NCI-H524 treated with DMSO at 0.1 percent for 48 hours (cell line): ENCODE measurements at places on chromosomes 6 and 20.

- no peak for DNase-seq
Observed at GRCh38 chr20:29741594-29741893, 1515.9 kb upstream of the DEFB115 start.

GRCh38 chr6:92132457-92132856 lies 1286.9 kb downstream of the EPHA7 start:
- DNase-seq: no peak

DNA sequence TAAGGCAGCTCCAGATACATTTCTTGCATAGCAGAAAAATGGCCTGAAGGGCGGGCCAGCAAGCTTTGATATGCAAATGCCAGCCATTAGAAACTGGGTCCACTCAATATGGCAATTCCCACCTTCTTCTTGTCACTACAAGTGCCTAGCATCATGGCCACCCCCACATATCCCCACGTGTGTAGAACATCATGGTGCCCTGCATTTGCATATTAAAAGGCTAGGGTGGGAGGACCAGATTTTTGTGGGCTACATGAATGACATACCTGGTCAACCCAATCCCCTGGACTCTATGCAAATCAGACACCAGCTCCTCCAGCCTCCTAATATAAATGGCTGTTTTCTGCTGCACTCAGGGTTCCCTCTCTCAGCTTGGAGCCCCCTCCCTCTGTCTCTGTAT lies 31.7 kb downstream of the PLN start:
- no peak for DNase-seq

GRCh38 chr6:45900808-45901752 lies 114.6 kb downstream of the CLIC5 start:
- no peak for DNase-seq

DNA sequence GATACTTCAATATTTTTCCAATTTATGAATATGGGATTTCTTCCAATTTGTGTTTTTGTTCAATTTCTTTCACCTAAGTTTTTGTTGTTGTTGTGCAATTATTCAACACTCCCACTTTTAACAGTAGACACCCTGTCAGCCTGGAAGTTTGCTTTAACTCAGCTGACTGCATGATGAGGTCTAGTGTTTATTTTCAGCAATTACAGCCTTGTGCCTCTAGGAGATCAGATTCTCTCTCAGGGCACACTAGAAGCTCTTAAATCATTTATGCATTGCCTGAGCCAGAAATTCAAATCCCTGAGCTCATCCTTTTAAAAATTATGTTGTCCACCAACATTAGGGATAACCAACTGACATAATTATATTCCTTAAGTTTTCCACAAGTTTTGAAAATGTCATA lies 85.7 kb downstream of the MRAP2 start:
- DNase-seq: no peak

DNA sequence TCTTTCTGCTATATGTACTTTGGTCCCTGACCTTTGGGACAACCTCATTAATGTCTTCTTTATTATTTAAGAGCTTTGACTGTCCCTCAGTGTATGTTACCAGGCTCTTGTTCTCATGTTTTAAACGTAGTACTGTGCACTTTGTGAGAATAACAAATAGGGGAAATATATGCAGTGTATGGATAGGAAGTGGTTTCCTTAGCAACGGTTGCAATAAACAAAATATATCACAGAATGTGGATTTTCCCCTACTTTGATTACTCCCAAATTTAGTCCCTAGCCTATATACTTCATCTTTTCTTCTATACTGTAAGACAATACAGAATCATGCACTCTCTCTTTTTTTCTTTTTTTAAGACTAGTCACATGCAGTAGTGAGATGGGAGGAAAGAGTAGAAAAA lies 123.8 kb upstream of the AKIRIN2 start:
- DNase-seq: no peak

- no peak for DNase-seq
Observed at GRCh38 chr6:116307001-116307400, 27.3 kb upstream of the TSPYL1 start.

- no peak for DNase-seq
Observed at GRCh38 chr6:144289006-144289405, 3.9 kb downstream of the UTRN start.

DNA sequence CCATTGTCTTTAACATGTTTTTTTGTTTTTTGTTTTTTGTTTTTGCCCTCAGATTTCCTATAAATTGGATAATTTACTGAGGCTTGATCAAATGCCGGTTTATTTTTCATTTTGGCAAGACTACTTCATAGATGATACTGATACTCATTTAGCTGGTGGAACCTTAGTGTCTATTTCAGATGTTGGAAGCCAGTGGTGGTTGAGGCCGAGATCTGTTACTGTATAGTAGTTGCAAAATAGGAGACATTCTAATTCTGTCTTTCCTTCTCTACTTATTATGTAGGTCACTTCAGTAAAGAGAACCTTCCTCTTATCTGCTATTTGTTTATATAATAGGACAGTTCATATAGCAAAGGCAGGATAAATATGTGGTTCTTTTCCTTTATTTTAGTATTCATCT lies 63.4 kb downstream of the STXBP5 start:
- no peak for DNase-seq

- peak; percentile 32 for DNase-seq
Observed at GRCh38 chr6:75430631-75431325, 62.8 kb downstream of the FILIP1 start.

GRCh38 chr6:35219683-35220326 lies 6.0 kb downstream of the SCUBE3 start:
- no peak for DNase-seq
